Adrenal gland (tissue), 19 donors: ENCODE measurements at places on chromosomes 2 and 18. TPM values are rescaled to one million over a fixed set of nuclear protein-coding genes. Genes with fewer than 3 reads are reported as not detected.

CYTIP gene
- polyA plus RNA-seq = 0.94 TPM

ZSWIM2 gene
- not detected for polyA plus RNA-seq

SLC30A3 gene
- 1.3 TPM for polyA plus RNA-seq

SOWAHC gene
- polyA plus RNA-seq = 2.2 TPM

TMEM169 gene
- 0.24 TPM for polyA plus RNA-seq

NTSR2 gene
- polyA plus RNA-seq = 0.16 TPM
